ENCODE measurements at places on chromosomes 7 and 10.

- DNase-seq = no peak
Measured at GRCh38 chr10:24556750-24557742, 166.6 kb downstream of the ARHGAP21 start.

GRCh38 chr7:94401428-94401814 is 6.7 kb downstream of the COL1A2 start:
- no peak for DNase-seq

- no peak for DNase-seq
Measured at GRCh38 chr7:7805511-7806153, 87.2 kb upstream of the RPA3 start.

DNA sequence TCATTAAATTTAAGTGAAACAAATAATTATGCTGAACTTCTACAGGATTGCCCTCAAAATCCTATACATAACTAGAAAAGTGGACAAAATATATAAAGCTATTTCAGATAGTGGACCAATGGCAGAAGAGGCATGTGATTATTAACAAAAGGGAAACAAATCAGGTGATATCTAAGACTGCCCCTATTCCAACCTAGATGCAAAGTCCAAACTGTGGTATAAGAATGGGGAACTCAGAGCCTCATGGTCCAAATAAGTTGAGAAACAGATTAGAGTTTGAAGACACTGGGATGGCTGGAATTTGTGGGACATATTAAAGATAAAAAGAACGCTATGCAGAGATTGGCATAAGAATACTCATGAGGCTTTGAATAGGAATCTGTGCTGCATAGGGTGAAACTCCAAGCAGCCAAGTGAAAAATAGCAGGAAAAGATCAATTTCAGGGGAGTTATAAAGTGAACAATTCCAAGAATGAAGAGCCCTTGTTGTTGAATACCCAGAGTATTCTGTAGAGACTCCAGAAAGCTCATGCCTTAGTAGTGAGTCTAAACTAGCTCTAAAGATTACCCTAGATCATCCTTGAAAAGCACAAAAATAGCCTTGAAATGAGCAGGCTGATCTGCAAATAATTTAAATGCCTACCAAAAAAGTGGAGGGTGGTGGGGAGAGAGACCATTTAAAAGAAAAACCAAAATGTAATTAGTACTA is 152.4 kb downstream of the IMMP2L start:
- DNase-seq = no peak

DNA sequence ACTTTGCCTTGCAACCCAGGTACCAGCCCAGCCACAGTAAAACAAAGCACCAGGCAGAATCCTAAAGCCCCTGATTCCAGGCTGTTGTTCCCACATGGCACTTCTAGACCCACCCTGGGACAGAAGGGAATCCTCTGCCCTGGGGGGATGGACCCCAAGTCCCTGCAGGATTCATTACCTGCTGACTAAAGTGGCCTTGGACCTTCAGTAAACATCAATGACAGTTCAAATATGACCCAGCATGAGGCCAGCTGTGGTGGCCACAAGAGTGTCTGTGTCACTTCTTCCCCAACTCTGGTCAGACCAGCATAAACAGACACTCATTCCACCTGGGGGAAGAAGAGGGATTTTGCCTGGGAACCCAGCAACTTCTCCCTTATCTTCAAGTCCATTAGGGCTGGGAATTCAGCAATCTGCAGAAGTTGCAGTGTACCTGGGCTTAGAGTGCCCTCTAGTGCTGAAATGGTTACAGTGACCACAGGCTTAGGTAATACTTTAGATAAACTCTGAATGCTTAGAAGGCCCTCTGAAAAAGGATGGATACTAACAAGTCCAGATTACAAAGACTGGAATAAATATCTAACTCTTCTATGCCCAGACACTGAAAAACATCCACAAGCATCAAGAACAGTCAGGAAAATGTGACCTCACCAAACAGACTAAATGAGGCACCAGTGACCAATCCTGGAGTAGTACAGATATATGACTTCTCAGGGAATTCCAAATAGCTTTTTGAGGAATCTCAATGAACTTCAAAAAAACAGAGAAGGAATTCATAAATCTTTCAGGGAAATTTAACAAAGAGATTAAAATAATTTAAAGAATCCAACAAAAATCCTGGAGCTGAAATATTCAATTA is 108.5 kb upstream of the TMEM168 start:
- no peak for DNase-seq

DNA sequence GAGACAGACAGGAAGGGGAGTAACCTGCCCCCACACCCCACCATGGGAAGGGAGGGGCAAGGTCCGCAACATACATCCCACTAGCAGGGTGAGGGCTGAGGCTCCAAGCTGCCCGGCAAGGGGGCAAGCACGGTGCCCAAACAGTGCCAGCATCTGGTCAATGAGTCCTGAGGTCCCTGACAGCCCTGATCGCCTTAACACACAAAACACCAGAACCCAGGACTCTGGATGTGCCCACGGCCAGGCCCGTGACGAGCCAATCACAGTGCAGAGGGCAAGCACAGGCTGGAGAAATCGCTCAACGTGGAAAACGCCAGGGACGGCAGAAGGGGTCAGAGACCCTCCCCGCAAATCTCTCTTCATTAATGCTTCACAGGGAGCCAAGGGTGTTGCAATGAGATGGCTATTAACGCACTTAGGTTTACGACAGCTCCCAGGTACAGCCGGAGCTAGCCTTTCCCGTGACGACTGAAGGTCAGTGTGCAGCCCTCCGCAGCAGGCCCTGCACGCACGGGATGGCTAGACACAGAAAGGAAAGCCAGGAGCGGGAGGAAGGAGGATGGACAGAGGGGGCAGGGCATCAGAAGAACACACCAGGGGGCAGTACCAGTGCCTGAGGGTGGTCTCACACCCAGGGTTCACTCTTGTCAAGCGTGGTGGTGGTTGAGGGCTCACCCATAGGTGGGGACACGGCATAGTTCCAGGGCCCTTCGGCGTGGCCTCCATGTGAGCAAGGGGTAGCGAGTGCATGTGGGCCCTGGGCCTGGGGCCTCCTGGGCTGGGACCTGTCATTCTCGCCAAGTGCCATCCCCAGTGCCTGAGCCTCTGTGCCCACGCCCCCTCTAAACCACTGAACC is 220.5 kb downstream of the MAD1L1 start:
- no peak for DNase-seq

- no peak for DNase-seq
Measured at GRCh38 chr7:47149208-47149839, 432.6 kb downstream of the TNS3 start.

GRCh38 chr10:94725871-94726270 is 36.6 kb upstream of the CYP2C19 start:
- no peak for DNase-seq

GRCh38 chr7:30986331-30986730 is 22.6 kb downstream of the GHRHR start:
- no peak for DNase-seq

DNA sequence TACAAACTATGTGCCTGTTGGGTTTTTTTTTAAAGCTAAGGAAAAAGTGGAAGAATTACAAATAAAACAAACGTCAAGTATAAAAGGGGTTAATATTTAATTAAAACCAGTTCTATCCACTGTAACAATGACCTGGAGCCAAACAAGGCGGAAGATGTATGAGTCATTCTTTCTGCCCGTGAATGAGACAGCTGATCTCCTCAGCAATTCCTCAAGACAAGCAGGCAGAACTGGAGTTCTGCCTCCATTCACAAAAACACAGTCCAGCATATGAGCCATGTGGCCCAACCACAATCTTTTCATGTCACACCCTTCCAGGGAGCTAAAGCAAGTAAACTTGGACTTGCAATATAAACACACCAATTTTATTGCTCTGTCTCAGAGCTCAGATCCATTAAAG is 8.4 kb downstream of the ETV1 start:
- no peak for DNase-seq

DNA sequence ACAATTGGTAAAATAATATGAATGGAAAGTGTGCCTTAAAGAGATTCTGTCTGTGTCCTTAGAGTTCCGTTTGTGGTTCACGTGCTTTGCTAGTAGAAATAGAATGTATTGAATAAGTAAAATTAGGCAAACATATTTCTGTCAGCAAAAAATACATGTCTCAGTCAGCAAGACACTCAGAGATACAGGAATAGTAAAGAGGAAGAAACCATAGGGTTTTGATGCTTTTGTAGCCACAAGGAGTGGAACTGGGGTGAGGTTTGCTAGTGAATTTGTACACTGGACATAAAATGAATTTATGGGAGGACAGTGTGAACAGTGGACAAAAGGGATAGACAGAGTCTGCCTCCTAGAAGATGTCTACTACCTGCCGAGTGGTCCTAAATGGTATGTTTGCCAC is 289.2 kb upstream of the NRP1 start:
- no peak for DNase-seq

DNA sequence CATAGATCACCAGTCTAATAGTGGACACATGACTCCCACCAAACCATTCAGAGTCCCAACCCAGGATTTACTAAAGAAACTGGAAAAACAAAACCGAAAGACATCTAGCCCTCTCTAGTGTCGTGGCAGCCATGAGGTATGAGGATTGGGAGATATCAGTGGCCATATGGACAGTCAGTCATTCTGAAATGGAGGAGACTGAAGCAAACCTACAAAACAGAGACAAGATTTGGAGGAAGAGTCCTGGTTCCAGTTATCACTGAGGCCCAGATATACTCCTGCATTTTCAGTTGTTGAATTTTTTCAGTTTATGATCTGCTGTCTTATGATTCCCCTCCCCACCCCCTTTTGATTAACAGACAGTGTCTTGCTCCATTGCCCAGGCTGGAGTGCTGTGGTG is 9.1 kb upstream of the RALA start:
- no peak for DNase-seq

- no peak for DNase-seq
Measured at GRCh38 chr7:5450549-5451327, 27.1 kb upstream of the TNRC18 start.

- no peak for DNase-seq
Measured at GRCh38 chr7:48301201-48301600, 129.9 kb downstream of the ABCA13 start.

GRCh38 chr7:97118306-97118917 is 914 bp downstream of the SDHAF3 start:
- no peak for DNase-seq

DNA sequence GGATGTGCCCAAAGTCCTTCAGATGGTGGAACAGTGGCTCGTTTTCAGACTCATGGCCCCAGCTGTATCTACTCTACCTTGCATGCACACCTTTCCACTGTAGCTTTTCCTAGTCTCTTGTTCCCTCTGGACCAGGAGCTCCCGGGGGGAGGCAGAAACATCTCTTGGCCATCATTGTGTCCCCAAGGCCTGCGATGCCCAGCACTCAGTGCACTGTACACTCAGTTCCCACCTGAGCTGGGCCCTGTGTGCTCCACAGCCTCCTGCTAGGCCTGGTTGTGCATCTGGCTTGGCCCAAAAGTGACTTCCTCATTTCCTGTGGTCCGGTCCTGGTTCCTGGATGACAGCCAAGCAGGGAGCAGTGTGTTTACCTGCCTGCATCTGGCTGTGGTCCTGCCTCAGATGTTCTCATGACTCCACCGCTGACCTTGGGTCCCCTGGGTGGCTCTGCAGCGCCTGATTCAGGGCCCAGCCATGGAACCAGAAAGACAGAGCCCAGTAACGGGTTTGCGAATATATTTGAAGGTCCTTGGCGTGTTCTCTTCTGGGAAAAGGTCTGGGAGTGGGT is 9.9 kb upstream of the DOCK1 start:
- no peak for DNase-seq

DNA sequence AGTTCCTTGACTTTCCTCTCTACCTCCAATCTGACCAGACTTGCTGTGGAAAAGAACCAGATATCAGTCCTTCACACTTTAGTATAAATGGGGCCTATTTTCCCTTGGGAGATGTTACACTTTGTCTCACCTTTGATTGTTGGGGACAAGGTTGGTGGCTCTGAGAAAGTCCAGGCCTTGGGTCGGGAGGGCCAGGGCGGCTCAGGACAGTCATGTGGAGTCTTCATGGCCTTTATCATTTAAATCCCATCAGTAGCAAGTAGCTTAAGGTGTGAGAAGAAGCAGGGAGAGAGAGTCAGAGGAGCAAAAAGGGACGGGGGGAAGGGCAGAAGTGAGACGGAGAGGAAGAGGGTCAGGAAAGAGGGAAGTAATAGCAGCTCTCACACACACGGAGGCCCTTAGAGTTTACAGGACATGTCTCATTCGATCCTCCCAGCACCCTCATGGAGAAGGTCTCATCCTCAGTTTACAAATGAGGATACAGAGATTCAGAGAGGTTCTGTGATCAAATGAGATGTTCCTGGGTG is 40.5 kb downstream of the TBATA start:
- no peak for DNase-seq

DNA sequence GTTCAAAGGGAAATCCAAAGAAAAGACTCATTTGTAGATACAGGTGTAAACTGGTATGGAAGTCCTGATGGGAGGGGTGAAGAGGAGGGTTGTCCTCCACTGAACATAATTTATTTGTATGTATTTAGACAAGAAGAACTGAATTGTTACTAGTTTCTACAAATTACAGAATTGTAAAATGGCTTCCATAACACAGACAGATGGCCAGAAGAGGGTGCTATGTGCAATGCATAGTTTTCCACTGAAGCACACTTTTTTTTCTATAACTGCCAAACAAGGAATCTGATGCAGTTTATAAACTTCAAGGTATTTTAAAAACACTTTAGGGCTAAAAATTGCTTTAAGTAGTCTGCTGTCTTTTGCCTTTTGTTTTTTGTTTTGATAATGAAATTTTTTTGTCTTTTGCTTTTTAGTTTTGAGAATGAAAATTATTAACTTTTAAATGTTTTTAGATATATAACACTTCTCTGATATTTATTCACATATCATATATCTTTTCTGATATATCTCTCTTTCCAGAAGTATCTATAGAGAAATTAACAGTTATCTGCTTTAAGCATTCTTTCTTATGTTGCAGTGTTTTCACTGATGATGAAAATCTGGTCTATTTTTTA is 58.5 kb downstream of the PHYHIPL start:
- no peak for DNase-seq

GRCh38 chr7:95687759-95688343 is 84.5 kb upstream of the DYNC1I1 start:
- DNase-seq = no peak

DNA sequence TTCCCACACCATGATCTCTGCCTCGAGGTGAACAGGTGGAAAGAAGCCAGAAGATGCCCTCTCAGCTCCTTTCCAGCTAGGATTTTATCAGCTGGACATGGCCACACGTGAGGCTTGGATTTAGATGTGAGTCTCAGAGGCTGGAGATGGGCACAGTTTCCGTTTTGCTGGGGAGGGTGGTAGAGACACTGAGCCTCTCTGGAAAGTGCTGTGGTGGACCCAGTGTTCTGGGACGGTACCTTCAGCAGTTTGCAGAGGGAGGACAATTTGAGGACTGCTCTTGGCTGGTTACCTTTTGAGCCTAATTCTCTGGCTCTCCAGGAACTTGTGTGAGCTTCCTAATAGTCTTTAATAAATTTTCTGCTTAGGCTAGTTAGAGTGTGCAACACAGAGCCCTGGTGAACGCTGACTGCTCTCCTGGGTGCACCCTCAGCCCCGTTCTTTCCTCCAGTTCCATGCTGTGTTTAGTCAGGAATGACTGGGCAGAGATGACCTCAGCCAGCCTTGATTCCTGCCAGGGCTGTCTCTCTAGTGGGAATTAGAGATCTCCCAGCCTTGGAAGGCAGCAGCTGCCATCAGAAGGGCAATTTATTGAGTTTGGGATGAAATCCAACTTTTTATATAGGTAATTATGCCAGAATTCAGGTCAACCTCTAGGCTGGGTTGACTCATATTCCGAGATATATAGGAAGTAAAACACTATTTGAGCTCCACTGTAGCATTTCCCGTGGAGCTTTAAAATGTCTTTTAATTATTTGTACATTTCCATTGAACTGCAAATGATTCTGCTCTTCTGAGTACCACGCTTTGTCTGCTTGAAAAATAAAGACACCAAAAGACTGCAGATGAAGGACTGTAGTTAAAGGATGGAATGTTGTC is 103.9 kb downstream of the GATA3 start:
- DNase-seq = no peak

- no peak for DNase-seq
Measured at GRCh38 chr10:12768156-12769100, 233.1 kb downstream of the CCDC3 start.
